ENCODE measurements at places on chromosomes 2 and 18.
A peak's percentile ranks its signal among the peaks of the same experiment; 100 is the strongest.

GRCh38 chr2:234808907-234809306 lies 142.9 kb upstream of the SH3BP4 start:
- H3K27me3 ChIP-seq: peaks cover 14% of the 10 kb centered on the region
- peak; percentile 32 for DNase-seq
- no peaks in the 10 kb centered on the region for H3K4me1 ChIP-seq
- H3K27ac ChIP-seq: no peak overlapping the region
- H3K36me3 ChIP-seq: no peaks in the 10 kb centered on the region

DNA sequence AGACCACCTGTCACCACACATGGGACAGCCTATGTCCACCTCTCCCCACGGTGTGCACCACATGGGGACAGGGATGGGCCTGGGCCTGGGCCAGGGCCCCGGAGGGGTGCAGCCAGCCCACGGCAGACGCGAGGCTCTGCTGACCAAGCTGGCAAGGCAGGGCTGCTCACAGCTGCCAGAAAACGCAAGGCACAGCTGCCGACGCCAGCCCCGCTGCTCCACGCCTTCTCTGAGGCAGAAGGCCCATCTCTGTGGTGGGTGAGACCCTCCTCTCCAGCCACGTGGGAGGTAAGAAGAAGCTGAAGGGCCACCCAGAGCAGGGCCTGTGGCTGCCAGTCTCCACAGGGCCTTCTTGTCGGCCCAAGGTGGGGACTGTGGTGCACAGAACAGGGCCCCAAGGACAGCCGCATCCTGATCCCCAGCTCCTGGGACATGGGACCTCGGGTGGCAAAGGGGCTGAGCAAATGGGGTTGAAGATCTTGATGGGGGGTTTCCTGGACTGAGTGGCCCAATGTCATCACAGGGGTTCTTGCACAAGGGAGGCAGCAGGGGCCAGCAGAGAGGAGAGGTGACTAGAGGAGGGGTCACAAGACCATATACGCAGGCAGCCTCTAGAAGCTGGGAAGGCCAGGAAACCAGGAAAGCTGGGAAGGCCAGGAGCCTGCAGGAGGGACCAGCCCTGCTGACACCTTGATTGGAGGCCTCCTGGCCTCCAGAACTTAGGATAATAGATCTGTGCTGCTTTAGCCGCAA lies 72.3 kb downstream of the NDUFA10 start:
- H3K36me3 ChIP-seq: no peaks in the 10 kb centered on the region
- no peaks in the 10 kb centered on the region for H3K27me3 ChIP-seq
- H3K4me1 ChIP-seq: no peaks in the 10 kb centered on the region
- no peak for DNase-seq

DNA sequence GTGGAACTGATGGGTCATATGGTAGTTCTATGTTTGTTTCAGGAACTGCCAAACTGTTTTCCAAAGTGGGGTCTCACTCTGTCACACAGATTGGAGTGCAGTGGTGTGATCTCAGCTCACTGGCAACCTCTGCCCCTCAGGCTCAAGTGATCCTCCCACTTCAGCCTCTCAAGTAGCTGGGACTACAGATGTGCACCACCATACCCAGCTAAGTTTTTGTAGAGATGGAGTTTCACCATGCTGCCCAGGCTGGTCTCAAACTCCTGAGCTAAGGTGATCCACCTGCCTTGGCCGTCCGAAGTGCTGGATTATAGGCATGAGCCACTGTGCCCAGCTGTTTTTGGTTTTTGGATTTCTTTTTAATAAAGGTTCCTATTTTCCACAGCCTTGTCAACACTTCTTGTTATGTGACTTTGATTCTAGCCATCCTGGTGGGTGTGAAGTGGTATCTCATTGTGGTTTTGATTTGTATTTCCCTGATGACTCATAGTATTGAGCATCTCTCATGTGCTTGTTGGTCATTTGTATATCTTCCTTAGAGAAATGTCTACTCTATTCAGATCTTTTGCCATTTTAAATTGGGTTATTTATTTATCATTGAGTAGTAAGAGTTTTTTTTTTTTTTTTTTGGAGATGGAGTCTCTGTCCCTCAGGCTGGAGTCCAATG lies 22.8 kb downstream of the NPC1 start:
- no peak overlapping the region for H3K27ac ChIP-seq
- no peak overlapping the region for H3K4me3 ChIP-seq
- no peaks in the 10 kb centered on the region for H3K4me1 ChIP-seq
- H3K27me3 ChIP-seq: no peaks in the 10 kb centered on the region
- H3K36me3 ChIP-seq: peaks cover 30% of the 10 kb centered on the region

- H3K27ac ChIP-seq: no peak overlapping the region
- peaks cover 10% of the 10 kb centered on the region for H3K4me1 ChIP-seq
- no peak for DNase-seq
- no peaks in the 10 kb centered on the region for H3K27me3 ChIP-seq
- H3K36me3 ChIP-seq: no peaks in the 10 kb centered on the region
- no peak overlapping the region for H3K4me3 ChIP-seq
Measured at GRCh38 chr2:25417715-25418369, 76.1 kb upstream of the DNMT3A start.

DNA sequence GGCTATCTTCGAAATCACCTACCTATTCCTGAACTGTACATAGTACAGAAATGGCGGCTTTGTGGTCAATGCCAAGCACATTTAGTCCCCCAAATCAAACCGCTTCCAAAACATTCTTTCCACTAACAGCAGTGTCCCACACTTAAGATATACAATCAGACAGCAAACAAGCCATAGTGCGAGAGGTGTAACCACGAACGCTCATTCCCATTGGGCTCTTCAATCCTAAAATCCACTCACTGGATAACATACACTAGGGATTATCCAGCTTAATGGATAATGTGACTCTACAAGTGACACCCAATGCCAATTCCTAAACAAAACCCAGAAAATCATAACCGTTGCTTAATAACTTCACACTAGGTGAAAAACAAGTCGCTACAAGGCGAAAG lies 2.0 kb downstream of the XPO1 start:
- peak overlapping the region; percentile 98 for H3K4me3 ChIP-seq
- no peaks in the 10 kb centered on the region for H3K27me3 ChIP-seq
- H3K4me1 ChIP-seq: peaks cover 9% of the 10 kb centered on the region
- peaks cover 23% of the 10 kb centered on the region for H3K36me3 ChIP-seq

- H3K27me3 ChIP-seq: no peaks in the 10 kb centered on the region
- no peaks in the 10 kb centered on the region for H3K36me3 ChIP-seq
- DNase-seq: no peak
- no peak overlapping the region for H3K27ac ChIP-seq
Measured at GRCh38 chr2:25380023-25380422, 38.3 kb upstream of the DNMT3A start.
